ENCODE measurements at places on chromosomes 1 and 21.

GRCh38 chr1:86821956-86822355 lies 92.0 kb downstream of the SELENOF start:
- no peak for DNase-seq

- no peak for DNase-seq
Observed at GRCh38 chr1:95953015-95953414, 719.0 kb downstream of the RWDD3 start.

- no peak for DNase-seq
Observed at GRCh38 chr1:63740432-63740831, 33.4 kb upstream of the ROR1 start.

- DNase-seq, result no peak
Observed at GRCh38 chr1:203239081-203239480, 9.6 kb upstream of the CHIT1 start.

GRCh38 chr1:93839307-93839706 lies 39.7 kb downstream of the DNTTIP2 start:
- no peak for DNase-seq

GRCh38 chr1:175277783-175278733 lies 85.5 kb upstream of the KIAA0040 start:
- no peak for DNase-seq

DNA sequence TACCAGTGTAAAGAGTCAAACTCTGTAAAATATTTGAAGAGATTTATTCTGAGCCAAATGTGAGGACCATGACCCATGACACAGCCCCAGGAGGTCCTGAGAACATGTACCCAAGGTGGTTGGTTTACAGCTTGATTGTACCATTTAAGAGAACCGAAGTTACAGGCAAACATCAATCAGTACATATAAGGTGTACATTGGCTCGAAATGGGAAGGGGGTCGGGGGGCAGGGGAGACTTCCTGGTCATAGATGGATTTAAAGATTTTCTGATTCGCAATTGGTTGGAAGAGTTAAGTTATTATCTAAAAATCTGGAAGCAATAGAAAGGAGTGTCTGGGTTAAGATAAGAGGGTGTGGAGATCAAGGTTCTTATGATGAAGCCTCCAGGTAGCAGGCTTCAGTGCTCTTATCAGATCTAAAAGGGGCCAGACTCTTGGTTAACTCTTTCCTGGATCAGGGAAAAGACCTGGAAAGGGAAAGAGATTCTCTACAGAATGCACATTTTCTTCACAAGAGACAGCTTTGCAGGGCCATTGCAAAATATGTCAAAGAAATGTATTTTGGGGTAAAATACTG lies 47.5 kb upstream of the NTPCR start:
- no peak for DNase-seq

DNA sequence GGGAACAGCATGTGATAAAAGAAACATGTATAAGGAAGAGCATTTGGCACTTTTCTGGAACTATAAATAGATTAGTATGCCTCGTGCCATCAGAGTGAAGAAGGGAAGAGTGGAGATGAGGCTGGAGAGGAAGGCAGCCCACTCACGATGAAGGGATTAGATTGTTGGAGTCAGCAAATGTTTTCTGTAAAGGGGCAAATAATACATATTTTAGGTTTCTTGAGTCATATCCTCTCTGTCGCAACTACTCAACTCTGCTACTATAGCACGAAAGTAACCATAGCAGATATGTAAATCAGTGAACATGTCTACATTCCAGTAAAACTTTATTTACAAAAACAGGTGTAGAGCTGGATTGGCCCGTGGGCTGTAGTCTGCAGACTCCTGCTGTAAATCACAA lies 147.8 kb downstream of the TENT5C start:
- no peak for DNase-seq

DNA sequence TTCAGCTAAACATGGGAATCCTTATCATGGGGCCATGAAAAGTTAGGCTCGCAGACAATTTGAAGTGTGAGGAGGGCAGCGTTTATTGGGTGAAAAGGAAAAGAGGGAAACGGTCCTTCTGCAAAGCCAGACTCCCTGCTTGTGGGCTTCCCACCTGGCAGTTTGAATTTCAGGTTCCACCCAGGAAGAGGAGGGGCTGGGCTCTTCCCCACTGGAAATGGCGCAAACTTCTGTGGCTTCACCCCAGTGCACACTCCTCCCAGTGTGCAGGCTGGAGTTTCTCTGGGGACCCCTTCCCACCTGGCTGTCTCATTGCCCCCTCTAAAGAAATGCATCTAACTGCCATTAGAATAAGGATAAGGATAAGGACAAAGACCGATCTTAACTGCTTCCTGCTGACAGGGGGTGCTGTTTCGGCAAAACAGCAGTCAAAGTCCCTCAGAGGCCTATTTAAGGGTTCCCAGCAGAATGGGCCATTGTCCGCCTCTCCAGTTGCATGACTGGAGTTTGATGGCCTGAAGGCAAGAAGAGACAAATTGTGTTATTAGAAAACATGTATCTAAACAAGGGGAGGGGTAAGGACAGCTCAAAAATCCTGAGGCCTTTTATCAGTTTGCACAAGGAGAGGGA lies 20.4 kb downstream of the AIM2 start:
- DNase-seq, result no peak

DNA sequence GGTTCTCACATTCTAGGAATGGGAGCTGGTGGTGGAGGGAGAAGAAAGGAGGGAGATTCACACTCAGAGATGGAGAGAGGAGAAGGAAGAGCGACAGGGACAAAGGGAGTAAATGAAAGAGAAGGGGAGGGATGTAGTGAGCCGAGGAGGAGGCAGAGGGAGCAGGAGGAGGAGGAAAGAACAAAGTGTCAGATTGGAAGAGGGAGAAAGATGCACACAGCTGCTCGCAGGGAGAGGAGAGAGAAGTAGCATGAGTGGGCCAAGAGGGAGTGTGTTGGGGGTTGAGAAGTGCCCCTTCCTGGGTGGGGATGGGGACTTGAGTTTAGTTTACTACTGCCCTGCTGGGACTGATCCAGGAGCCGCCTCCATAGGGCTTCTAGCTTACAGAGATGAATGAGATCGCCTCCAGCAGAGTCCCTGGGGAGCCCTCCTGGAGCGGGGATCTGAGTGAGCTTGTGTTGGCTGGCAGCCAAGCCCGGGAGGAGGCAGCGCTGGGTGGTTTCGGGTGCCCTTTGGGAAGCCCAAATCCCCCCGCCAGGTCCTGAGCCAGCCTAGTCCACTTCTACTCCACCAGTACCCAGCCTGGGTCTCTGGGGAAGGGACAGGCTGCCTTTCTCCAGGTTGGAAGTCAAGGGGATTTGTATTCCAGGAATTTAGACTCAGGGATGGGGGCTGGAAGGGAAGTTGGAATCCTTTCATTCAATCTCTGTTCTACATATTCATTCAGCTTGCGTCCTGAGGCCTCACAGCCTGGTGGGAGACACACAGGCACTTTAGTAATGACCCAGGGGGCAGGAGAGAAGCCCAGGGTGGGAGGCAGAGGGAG lies 20.9 kb downstream of the PTPRU start:
- DNase-seq, result no peak

GRCh38 chr21:14531757-14532316 lies 14.3 kb downstream of the SAMSN1 start:
- no peak for DNase-seq

- DNase-seq, result no peak
Observed at GRCh38 chr1:222582099-222582774, 7.5 kb downstream of the TAF1A start.

- DNase-seq, result no peak
Observed at GRCh38 chr1:175978926-175979325, 228.2 kb downstream of the COP1 start.

DNA sequence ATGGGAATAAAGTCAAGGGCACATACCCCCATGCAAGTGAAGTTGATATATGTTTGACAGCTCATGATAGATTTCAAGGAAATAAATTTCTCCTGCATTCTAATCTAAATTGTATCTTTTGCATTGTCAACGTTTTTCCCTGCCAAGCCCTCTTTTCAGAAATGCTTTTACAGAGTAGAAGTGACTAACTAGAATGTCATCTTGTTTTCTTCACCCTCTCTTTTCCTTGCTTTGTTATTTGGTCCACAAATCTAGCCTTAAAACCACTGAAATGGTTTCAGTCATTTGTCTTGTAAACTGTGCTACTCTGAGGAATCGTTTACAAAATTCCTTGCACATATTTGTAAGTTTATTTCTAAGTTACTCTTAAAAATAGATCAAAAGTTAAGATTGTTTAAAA lies 600.8 kb upstream of the CXADR start:
- DNase-seq, result no peak

GRCh38 chr1:69195136-69195535 lies 372.6 kb upstream of the LRRC7 start:
- no peak for DNase-seq

DNA sequence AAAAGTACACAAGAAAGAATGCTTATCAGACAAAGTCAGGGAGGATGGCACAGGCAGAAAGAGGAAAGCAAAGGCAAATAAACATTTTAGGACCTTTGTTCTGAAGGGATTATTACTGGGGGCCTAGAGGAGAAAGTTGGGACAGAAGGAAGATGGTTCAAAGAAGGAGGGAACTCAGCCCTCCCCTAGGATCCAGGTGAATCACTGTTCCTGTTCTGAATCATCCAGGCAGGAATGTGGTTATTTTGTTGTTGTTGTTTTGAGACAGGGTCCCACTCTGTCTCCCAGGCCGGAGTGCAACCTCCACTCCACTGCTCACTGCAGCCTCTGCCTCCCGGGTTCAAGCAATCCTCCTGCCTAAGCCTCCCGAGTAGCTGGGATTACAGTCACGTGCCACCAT lies 38.5 kb upstream of the PSEN2 start:
- DNase-seq, result no peak

DNA sequence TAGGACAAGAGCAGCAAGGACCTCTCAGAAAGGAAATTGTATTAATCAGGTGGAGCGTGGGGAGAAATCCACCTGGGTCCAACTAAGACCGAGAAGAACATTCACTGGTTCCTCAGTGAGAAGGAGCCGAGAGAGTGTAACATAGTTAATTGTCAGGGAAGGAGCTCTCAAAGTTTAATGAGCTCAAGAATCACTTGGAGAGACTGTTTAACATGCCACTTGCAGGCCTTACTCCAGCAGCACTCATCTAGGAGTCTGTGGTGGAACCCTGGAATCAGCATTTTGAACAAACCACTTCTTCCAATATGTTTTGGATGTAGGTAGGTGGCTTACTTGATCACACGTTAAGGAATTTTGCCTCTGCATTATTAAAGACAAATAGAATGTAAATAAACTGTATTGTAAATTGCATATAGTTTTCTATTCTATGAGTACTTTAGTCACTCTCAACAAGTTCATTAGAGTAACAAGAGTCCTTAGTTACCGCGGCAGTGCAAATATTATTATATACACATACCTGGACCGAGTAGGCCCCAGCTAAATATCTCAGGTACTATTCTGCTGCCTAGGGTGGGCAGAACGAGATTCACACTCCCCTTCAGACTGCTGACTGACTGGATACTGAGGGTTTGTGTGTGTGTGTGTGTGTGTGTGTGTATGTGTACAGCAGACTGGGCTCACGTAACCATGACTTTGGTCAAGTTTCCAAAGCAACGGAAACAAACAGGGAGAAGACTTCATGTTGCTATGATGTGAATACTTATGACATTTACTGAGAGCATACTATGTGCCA lies 203.2 kb upstream of the USP24 start:
- DNase-seq, result no peak

DNA sequence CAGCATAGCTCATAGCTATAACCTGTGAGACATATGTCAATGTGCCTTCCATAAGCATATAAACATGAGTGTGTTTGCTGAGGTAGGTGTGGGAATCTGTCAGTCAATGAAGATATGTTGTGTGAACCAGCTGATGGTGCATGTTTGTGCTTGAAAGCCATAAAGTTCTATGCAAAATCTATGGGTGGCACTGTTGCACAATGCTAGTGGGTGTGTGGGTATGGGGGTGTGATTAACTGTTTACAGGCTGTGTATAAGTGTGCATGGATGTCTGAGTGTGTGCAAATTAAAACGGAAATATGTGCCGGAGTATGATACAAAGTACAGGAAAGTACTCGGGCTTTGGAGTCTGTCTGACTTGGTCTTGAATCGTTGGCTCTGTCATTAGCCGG lies 1.0 kb upstream of the ATP2B4 start:
- DNase-seq, result peak; percentile 74

- DNase-seq, result no peak
Observed at GRCh38 chr21:33305938-33306337, 18.8 kb upstream of the IFNAR1 start.

DNA sequence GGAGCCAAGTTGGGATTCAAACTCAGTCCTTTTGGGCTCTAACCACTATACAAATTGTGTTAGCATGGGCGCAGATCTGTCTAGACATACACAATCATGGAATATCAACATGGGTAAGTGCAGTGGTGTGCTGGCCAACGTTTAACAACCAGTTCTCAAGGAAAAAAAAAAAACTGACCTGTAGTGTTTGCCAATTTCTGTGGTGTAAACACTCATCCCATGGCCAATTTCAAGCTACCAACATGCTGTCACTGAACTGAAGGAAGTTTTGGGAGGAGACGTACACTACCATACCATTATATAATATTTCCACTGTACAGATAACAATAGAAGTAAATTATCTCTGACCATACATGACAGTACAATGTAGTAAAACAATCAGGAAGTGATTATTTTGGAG lies 3.2 kb downstream of the TCEA3 start:
- no peak for DNase-seq

- no peak for DNase-seq
Observed at GRCh38 chr1:81702903-81703302, 97.8 kb upstream of the ADGRL2 start.

GRCh38 chr21:39000496-39000895 lies 182.8 kb downstream of the PSMG1 start:
- DNase-seq, result no peak

GRCh38 chr1:66690666-66691381 lies 61.4 kb upstream of the DYNLT5 start:
- DNase-seq, result no peak

DNA sequence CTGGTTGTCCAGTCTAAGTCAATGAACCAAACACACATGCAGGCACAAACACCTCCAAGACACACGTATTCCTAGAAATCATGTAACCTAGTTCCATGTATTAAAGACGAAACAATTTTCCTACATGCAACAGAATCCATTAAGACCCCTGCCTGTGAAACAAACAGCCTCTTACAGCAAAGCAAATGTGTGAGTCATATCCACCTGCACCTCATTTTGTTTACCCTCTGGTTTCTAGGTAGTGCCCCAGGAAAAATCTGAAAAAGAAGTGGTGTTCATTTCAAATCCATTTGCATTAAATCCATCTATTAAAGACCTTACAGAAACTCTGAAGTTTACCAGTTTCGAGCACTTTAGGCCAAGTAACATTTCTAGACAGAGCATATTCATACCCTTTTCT lies 74.1 kb downstream of the VCAM1 start:
- no peak for DNase-seq

- DNase-seq, result no peak
Observed at GRCh38 chr1:198326915-198327314, 170.1 kb downstream of the NEK7 start.

DNA sequence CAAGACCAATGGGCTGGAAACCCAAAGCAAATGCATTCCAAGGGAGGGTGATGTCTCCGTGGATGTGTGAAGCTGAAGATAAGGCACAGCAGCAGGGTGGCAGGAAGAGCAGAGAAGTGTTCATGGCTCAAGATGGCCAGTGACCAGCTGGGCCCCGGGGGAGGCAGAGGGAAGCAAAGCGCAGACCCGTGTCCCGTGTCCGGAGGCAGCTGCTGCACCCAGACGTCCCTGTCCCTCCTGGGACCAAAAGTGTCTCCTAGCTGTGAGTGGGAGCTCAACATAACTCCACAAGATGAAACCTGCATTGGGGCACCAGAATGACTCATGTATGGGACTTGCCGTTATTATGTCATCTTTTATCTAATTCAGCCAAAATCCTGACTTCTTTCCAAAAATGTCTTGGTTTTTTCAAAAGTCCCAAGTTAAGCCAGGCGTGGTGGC lies 118.2 kb downstream of the RIPK4 start:
- DNase-seq, result no peak

- peak; percentile 79 for DNase-seq
Observed at GRCh38 chr21:42193131-42193671, 25.7 kb upstream of the ABCG1 start.
